Muscle of leg (tissue), 16 donors: ENCODE measurements at places on chromosomes 11 and 22.
A peak's percentile ranks its signal among the peaks of the same experiment; 100 is the strongest.

GRCh38 chr11:1876361-1877063, 15.2 kb downstream of the PRR33 start:
- DNase-seq = peak; percentile 96

DNA sequence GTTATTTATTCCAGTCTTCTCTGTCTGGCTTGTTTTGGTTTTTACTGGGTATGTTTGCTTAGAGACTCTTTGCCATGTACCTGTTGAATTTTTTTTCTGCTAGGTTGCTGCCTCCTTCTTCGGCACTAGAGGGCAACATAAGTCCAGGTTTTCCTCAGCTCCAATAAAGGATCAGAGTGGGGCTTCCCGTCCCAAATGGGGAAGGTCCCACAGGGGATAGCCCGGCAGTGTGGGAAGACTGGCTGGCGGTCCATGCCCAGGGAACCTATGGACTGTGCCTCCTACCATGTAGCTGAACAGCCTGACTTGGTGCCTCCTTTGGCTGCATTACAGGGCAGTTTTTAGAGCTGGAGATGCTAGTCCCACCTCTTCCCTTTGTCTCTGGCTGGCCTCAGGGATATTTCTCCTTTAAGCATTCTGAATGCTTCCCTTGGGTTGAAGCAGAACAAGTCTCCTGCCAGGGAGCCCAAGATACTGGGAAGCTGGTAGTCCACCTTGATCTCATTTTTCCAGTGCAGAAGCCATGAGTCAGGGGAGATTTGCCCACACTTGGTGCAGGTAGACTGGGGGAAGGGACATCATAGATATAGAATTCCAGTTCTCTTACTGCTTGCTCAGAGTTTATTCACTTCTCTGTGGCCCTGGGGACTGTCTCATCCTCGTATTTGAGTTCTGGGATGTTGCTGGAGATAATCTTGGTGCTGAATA, 60.2 kb downstream of the BRD1 start:
- DNase-seq = no peak

- no peak for DNase-seq
These were observed 494.7 kb upstream of the CHORDC1 start for GRCh38 chr11:90717522-90717921.

DNA sequence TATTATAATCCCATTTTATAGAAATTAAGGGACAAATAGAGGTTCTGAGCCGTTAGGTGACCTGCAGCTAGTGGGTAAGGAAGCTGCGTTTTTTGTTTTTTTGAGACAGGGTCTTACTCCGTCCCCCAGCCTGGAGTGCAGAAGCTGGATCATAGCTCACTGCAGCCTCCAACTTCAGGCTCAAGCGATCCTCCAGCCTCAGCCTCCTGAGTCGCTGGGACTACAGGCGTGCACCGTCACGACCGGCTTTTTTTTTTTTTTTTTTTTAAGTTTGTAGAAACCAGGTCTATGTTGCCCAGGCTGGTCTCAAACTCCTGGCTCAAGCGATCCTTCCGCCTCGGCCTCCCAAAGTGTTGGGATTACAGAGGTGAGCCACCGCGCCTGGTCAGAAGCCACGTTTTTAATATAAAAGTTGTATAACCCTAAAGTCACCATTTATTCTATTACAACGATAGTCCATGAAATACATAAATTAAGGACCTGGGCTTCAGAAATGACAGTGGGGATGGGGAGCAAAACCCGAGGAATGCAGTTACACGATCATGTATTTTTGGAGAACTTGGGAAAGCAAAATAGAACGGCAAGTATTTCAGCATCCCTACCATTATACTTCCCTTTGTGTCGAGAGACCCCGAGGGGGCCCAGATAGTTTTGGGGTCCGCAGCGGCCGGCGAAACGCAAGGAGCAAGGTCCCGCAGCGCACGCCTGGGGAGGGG, 638 bp downstream of the SAAL1 start:
- no peak for DNase-seq

DNA sequence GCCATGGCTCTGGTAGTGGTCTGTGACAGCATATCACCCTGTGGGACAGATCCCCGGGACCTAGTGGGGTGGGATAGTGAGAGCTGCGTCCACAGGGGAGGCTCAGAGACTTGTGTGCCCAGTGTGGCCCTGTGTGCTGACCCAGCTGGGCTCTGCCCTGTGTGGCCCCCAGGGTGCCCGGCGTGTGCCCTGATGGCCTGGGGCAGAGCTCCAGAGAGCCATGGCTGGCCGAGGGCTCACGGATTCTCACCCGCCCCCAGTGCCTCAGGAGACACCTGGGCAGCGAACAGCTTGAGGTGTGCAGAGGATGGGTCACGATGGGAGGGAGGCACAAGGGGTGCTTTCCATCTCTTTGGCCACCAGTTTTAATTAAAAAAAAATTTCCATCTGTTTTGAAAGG, 11.8 kb downstream of the LRP5 start:
- no peak for DNase-seq
